ENCODE measurements at places on chromosomes 6 and 20.

- DNase-seq, result peak; percentile 57
Measured at GRCh38 chr6:88855541-88856147, 107.8 kb downstream of the RNGTT start.

- peak; percentile 45 for DNase-seq
Measured at GRCh38 chr6:38973178-38974057, 75.2 kb upstream of the GLP1R start.

DNA sequence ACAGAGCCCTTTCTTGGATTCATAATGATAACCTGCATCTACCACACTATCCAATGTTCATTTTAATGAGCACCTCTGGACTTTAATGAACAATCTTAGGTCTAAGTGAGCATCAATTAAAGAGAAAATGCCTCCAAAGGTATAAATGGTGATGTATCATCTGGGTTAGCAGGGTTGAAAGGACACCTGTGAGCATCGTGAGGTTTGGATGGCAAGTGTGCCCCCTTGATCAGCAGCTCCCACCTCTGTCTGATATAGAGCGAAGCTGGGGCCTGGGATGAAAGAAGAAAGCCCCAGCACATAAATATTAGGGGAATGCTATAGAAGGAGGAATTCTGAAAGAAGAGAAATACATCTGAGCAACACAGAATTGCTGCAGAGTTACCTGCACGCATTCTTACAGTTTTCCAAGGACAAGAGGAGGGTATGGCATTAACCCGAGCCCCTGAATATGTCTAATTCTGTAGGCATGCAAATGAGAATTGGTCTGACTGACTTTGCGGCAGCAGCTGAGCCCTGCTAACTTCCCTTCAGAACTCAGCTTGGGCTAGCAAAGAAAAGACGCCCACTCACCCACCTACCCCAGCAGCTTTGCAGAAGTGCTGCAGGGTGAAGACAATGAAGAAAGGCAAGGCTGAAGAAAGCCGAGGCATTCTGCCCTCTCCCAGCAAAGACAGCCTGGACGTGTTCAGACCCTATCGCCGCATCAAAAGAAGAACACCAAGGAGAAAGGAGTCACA lies 136.2 kb downstream of the GMPR start:
- no peak for DNase-seq

GRCh38 chr6:22350109-22350508 lies 53.3 kb upstream of the PRL start:
- DNase-seq, result no peak

- DNase-seq, result no peak
Measured at GRCh38 chr6:70312165-70312745, 9.4 kb upstream of the COL9A1 start.

- DNase-seq, result no peak
Measured at GRCh38 chr6:134888316-134888715, 61.6 kb downstream of the ALDH8A1 start.

- no peak for DNase-seq
Measured at GRCh38 chr6:108142240-108142639, 23.6 kb upstream of the NR2E1 start.

DNA sequence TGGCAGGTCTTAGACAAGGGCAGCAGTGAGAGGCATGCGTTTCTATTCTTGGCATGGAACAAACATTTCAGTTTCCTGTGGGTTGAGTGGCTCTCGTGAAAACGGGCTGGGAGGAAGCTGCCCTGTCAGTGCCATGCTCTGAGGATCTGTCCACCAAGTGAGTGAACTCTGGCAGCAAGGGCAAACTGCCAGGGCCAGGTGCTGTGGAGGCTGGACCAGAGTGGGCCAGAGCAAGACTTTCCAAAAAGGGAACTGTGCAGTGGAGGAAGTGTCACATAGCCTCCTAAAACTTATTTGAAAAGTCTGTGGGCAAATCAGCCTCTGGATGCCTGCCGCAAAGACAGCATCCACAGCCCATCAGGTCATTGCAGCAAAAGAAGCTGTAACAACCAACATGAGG lies 44.2 kb upstream of the TAB2 start:
- DNase-seq, result no peak

GRCh38 chr20:10316582-10316981 lies 98.0 kb downstream of the SNAP25 start:
- DNase-seq, result no peak

GRCh38 chr6:170421921-170422320 lies 115.4 kb downstream of the FAM120B start:
- DNase-seq, result no peak

DNA sequence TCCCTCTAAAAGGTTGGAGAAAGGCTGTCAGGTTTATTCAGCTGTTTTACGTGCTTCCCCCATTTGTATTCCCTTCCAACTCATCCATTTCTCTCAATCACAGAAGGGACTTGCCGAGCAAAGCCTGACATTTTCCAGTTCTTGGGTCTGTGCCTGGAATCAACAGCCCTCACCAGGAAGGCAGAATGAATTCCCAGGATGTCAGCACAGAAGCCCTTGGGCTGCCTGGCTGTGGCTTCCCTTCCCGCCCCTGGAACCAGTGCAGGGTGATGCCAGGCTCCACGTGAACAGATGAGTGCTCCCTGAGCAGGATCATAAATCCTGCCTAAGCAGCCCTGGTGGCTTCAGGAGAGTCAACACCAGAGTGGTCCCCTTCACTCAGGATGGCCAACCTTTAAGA lies 86.1 kb upstream of the CD83 start:
- DNase-seq, result no peak

GRCh38 chr6:144955392-144955791 lies 670.3 kb downstream of the UTRN start:
- DNase-seq, result no peak

DNA sequence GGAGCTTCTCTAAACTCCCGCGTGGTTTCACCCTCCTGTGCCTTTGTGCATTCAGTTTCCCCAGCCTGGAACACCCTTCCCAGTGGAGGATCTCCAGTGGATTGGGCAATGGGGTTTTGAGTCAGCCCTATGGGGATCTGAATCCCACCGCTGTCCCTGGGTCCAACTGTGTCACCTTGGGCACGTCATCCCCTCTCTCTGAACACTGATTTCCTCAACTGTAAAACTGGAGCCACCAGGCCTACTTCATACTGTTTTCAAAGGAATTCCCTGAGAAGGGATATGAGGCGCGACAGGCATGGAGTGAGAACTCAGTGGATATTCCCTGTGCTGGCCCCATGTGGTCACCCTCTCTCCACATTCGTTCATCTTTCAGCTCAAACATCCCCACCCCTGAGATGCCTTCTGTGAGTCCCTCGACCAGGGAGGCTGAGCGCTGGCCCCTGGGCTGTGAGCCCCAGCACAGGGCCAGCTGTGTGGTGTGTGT lies 25.7 kb downstream of the MAFB start:
- no peak for DNase-seq

DNA sequence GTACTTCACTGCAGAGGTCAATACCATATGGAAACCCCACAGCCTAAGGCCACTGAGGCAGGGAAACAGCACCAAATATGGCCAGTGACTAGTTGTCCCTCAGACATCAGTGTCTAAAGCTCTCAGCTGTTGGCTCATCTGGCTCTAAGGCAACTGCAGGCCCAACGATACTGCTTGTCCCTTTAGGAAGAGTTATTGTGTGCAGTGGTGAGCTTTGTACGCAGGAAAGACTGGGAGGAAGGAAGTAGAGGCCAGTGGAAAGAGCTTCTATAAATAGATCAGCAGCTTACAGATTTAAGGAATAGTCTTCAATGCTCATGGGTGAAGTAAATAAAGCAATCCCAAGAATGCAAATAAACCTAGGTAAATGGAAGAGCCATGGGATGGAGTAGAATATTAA lies 29.3 kb downstream of the DNAAF9 start:
- no peak for DNase-seq

GRCh38 chr20:8361006-8361652 lies 229.1 kb downstream of the PLCB1 start:
- no peak for DNase-seq

- DNase-seq, result no peak
Measured at GRCh38 chr6:80287112-80287511, 180.6 kb downstream of the BCKDHB start.

- DNase-seq, result no peak
Measured at GRCh38 chr20:14512839-14513238, 175.4 kb upstream of the FLRT3 start.

DNA sequence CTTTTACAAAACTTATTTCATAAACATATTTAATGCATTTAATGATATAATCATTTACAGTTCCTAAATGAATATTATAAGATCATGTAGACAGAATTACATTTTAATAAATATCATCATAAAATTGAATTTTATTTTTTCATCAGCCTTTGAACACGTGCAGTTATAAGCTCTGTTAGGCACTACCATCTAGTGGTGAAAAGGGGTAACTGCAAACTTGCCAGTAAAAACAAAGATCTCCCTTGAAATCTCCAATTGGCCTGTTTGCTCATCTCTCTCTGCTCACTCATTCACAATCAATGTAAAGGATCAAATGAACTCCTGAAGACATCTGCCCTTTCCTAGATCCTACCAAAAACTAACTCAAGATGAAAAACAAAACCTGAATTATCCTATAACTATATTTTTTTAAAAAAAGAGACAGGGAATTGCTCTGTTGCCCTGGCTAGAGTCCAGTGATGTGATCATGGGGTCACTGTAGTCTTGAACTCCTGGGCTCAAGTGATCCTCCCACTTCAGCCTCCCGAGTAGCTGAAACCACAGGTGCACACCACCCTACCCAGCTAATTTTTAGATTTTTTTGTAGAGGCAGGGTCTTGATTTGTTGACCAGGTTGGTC lies 31.7 kb downstream of the SAMHD1 start:
- peak; percentile 23 for DNase-seq

DNA sequence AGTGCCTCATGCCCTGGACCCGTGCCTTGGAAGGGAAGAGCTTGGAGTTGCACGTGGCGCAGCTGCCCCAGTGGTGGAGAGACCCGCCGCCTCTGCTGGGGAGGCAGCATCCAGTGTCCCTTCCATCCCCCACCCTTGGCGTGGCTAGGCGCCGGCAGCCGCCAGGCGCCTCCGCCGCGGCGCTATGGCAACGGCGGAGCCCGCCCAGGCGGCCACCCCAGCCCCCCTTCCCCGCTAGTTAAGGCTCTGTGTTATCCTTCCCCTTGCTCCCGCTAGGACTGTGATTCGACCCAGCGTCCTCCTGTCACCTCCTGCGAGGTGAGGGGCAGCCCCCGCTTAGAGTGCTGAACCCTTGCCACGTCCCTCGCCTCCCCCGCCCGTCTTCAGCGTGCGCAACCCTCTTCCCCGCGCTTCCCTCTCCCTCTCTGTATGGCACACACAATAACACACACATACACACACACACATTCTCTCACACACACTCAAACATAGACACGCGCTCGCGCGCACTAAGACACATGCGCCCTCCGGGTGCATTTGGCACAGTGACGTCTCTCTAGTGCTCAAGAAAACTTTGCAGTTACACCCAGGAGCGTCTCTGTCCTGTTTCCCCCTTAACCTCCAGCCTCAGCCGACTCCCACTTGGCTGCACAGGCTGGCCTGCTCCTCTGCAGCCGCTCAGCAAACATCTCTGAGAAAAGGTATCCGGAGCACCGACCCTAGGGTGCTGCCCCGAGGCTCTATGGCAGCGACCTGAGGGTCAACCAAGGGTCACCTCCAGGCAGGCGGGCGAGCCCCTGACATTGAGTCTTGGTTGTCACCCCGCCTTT lies 8.5 kb downstream of the GRIK2 start:
- no peak for DNase-seq

DNA sequence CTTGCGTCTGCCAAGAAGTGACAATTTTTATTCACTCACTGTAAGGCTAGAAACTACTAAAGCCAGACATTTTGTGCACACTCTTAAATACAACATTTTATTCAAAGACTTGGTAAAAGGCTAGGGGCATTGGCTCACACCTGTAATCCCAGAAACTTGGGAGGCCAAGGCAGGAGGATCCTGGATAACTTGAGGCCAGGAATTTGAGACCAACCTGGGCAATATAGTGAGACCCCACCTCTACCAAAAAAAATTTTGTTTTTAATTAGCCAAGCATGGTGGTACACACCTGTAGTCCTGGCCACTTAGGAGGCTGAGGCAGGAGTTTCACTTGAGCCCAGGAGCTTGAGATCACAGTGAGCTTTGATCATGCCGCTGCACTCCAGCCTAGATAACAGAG lies 11.3 kb upstream of the SENP6 start:
- no peak for DNase-seq

- DNase-seq, result no peak
Measured at GRCh38 chr6:157753291-157753690, 69.8 kb upstream of the SNX9 start.

- DNase-seq, result no peak
Measured at GRCh38 chr6:24458134-24458533, 31.2 kb downstream of the GPLD1 start.

- DNase-seq, result no peak
Measured at GRCh38 chr6:4983322-4983721, 20.5 kb downstream of the RPP40 start.

- DNase-seq, result no peak
Measured at GRCh38 chr6:14664621-14665315, 547.2 kb downstream of the CD83 start.

- no peak for DNase-seq
Measured at GRCh38 chr6:149860834-149861602, 3.1 kb downstream of the LRP11 start.

DNA sequence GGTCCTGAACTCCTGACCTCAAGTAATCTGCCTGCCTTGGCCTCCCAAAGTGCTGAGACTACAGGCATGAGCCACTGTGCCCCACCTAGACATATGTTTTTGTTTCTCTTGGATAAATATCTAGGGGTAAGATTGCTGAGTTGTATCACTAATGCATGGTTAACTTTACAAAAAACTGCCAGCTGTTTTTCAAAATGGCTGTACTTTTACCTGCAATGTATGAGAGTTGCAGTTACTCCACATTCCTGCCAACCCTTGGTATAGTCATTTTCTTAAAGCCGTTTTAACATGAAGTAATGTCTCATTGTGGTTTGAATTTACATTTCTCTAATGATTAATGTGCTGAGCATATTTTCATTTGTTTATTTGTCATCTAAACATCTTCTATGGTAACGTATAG lies 289.7 kb downstream of the UTRN start:
- no peak for DNase-seq

- DNase-seq, result no peak
Measured at GRCh38 chr6:123844011-123844410, 40.3 kb downstream of the NKAIN2 start.

GRCh38 chr6:152775428-152775827 lies 24.8 kb downstream of the VIP start:
- no peak for DNase-seq

DNA sequence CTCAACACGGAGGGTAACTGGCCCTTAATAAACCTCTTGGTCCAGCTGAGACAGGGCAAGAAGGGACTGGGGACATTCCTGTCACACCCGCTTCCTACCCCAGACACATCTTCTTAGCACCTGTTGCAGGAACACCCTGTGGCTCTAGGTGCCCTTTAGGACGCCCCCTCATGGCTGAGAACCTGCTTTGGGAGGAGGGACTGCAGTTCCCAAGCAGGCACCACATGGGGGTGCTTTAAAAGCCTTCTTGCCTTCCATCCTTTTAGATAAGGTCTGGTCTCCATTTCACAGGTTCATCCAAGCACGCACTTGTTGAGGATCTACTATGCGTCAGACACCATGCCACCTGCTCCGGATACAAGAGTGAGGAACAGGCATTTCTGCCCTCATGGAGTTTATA lies 26.6 kb downstream of the NSFL1C start:
- DNase-seq, result no peak

Data from NCI-H1092 (cell line).